Cardiac fibroblast (primary cell): ENCODE measurements at places on chromosomes 2 and 18.
A peak's percentile ranks its signal among the peaks of the same experiment; 100 is the strongest.

DNA sequence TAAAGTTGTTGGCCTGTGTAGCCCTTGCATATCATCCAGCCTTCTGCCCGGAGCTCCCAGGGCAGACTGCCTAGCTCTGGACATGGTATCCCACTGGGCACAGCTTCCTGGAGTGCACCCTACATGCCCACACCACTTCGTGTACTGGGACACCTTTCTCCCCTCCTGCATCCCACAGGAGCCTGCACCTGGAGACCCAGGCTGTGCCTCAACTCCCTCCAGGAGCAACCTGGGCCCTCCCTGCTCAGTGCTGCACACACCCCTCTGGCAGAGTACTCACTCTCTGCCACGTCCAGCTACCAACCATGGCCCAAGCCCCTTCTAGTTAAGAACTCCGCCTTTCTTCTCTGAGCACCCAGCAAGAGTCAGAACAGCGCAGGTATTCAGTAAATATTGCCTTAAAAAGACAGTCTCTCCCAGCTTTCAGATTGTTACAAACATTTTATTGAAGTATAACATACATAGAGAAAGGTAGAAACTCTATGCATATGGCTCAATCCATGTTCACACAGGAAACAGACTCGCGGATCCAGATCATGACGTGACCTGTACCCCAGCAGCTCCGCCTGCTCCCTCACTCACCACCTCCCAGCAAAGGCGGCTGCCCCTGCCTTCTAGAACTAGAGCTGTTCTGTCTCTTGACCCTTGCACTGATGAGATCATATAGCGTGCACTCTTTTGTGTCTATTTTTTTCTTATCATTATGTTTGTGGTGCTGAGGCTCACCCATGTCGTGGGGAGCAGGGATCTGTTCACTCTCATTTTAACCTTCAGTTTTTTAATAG, 98.4 kb upstream of the MYCN start:
- no peak for DNase-seq

- DNase-seq = peak; percentile 58
These were observed 86.7 kb downstream of the IRS1 start for GRCh38 chr2:226712941-226713340.

- DNase-seq = no peak
These were observed 8.9 kb upstream of the GIGYF2 start for GRCh38 chr2:232688201-232688600.

- DNase-seq = no peak
These were observed 25.9 kb upstream of the RAPGEF4 start for GRCh38 chr2:172709566-172710291.

- DNase-seq = no peak
These were observed 4.2 kb downstream of the SH3BP4 start for GRCh38 chr2:234955971-234956509.

- DNase-seq = no peak
These were observed 72.6 kb downstream of the AOX1 start for GRCh38 chr2:200658278-200658864.

DNA sequence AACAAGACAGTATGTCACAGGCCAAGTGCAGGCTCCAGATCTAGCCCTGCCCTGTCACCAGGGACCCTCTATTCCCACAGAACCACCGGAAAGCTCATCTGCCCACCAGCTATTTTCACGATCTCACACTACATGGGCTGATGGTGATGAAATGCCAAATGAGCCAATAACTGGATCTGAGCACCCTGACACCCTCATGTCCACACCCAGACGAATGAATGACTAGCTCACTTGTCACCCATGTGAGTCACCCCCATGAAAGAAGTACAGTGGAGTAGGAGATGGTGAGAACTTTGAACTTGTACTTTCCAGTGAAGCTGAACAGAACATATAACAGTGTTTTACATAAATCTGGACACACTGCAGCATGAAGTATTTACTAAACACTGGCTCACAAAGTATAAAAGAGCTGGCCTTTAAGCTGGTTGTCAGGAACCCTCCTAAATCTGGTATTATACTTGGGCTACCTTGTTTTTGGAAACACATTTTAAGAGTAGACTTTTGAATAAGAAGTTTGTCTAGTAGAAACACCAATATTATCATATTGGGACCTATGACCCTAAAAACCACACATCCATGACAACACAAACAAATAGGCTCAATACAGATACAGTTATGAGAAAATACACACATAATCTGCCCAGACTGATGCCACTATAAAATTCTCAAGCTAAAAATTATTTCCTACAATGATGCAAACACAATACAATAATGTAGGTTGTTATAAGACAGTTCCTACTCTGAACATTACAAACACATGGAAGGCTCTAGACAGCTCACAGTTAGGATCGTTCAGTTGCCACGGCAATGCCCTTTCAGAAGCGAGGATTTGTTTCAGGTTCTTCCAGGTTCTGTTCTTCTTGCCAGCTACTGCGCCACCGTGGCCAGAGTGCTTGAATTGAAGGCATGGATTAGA, 19.0 kb downstream of the INO80C start:
- peak; percentile 99 for DNase-seq
